ENCODE measurements at places on chromosomes 4 and X. TPM values are rescaled to one million over a fixed set of nuclear protein-coding genes. Genes with fewer than 3 reads are reported as not detected.

PABPC1L2A gene
- 0.23 TPM for total RNA-seq

TKTL1 gene
- 0.91 TPM for total RNA-seq

CT45A3 gene
- total RNA-seq: not detected

MND1 gene
- total RNA-seq: 36.1 TPM

XAGE1A gene
- total RNA-seq: not detected

PPP2R2C gene
- 0.35 TPM for total RNA-seq

GRCh38 chr4:151675411-151675971, 85.3 kb downstream of the GATB start:
- no peak for DNase-seq
- H3K27me3 ChIP-seq: no peaks in the 10 kb centered on the region
- peaks cover 3% of the 10 kb centered on the region for H3K36me3 ChIP-seq
- no peak overlapping the region for H3K4me3 ChIP-seq
- peaks cover 16% of the 10 kb centered on the region for H3K4me1 ChIP-seq

DNA sequence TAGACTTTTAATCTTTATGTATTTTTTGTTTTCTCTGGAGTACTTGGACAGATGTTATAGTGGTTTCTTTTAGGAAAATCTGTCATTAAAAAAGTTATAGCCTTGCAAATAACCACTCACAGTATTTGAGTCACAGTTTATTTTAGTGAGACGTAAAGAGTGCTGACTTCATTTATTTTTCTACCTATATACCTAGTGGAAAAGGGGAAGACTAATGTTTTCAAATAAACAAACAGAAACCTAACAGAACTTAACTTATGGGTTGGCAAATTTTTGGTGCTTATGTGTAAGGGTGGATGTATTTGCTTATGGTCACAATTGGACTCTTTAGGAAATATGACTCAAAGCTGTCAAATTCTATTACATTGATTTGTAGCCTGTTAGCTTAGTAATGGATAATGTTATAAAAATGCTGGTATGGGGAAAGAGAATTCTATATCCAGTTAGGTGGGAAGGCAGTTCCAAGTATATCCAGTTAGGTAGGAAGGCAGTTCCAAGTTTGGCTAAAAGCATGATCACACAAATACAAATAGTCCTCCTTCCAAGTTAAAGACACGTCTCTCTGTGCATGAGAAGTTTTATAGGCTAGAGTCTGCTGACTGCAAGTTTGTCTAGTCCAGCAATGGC, 61.9 kb downstream of the SLC9A6 start:
- no peak overlapping the region for H3K27ac ChIP-seq
- DNase-seq: no peak
- H3K4me1 ChIP-seq: peaks cover 32% of the 10 kb centered on the region
- H3K27me3 ChIP-seq: no peaks in the 10 kb centered on the region

DNA sequence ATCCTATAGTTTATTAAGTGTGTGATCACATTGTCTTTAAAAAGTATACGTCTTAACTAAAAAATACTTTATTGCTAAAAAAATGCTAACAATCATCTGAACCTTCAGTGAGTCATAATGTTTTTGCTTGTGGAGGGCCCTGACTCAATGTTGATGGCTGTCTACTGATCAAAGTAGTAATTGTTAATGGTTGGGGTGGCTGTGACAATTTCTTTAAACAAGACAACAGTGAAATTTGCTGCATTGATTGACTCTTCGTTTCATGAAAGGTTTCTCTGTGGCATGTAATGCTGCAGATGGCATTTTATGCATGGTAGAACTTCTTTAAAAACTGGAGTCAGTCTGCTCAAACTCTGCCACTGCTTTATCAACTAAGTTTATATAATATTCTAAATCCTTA, 101.4 kb upstream of the IL15 start:
- no peaks in the 10 kb centered on the region for H3K4me1 ChIP-seq
- peaks cover 7% of the 10 kb centered on the region for H3K36me3 ChIP-seq
- no peak for DNase-seq
- H3K27ac ChIP-seq: no peak overlapping the region

- H3K4me3 ChIP-seq: no peak overlapping the region
- H3K27ac ChIP-seq: no peak overlapping the region
- H3K36me3 ChIP-seq: peaks cover 11% of the 10 kb centered on the region
- no peaks in the 10 kb centered on the region for H3K27me3 ChIP-seq
- no peak for DNase-seq
- peaks cover 69% of the 10 kb centered on the region for H3K4me1 ChIP-seq
Measured at GRCh38 chr4:102815981-102816380, 11.4 kb downstream of the UBE2D3 start.

DNA sequence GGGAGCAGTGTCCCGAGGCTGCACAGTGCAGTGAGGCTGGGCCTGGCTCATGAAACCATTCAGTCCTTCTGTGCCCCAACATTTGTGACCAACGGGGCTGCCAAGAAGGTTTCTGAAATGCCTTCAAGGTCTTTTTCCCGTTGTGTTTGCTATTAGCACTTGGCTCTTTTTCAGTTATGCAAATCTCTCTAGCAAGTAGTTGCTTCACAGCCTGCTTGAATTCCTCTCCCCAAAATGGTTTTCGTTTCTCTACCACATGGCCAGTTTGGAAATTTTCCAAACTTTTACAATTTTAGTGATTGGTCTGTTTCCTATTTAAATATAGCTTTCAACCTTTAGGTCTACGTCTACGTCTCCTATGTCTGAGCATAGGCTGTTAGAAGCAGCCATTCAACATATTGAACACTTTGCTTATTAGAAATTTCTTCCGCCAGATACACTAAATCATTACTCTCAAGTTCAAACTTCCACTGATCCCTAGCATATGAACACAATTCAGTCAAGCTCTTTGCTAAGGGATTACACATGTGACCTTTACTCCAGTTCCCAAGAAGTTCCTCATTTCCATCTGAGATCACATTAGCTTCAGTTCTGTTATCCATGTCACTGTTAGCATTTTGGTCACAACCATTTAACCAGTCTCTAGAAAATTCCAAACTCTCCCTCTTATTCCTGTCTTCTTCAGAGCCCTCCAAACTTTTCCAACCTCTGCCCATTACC, 901.8 kb downstream of the GLUD2 start:
- H3K4me1 ChIP-seq: no peaks in the 10 kb centered on the region
- H3K27me3 ChIP-seq: no peaks in the 10 kb centered on the region
- peaks cover 4% of the 10 kb centered on the region for H3K36me3 ChIP-seq
- no peak overlapping the region for H3K27ac ChIP-seq
- no peak for DNase-seq
- H3K4me3 ChIP-seq: no peak overlapping the region

DNA sequence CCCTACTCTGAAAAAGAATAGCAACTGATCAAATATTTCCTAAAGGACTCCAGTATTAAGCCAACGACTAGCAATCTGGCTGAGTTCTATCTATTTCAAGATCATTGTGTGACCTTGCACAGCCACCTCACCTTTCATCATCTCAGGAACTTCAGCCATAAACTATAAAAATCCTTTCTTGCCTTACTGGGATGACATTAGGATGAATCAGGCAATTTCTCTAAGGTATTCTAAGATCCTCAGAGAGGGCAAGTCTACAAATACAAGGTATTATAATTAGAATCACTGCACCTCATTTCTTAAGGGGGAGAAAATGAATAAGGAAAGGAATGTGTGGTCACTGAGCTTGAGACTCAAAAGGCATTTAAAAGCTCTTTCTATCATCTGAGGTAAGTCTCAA, 152.6 kb downstream of the GRIA3 start:
- H3K36me3 ChIP-seq: peaks cover 3% of the 10 kb centered on the region
- DNase-seq: no peak
- no peaks in the 10 kb centered on the region for H3K4me1 ChIP-seq
- no peak overlapping the region for H3K4me3 ChIP-seq
- H3K27me3 ChIP-seq: no peaks in the 10 kb centered on the region
- H3K27ac ChIP-seq: no peak overlapping the region

DNA sequence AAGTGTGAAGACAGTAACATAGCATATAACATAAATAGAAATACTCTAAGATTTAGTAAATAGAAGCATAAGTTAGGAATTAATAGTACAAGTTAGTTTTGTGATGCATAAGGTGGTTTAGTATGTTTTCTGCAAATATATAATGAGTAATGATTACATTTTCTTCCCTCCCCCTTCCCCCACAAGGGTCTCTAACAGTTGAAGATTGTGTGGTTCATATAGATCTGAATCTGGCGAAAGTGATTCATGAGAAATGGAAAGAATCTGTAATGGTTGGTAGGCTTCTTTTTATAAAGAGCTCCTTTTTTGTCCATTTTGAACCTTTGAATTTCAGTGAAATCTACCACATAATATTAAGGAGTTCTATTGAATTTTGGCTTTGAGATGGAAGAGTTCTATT, 66.3 kb downstream of the N4BP2 start:
- H3K4me3 ChIP-seq: no peak overlapping the region
- no peaks in the 10 kb centered on the region for H3K27me3 ChIP-seq
- H3K27ac ChIP-seq: no peak overlapping the region
- no peak for DNase-seq

GRCh38 chrX:18873189-18873791, 110.6 kb downstream of the PHKA2 start:
- no peak for DNase-seq
- no peaks in the 10 kb centered on the region for H3K27me3 ChIP-seq
- no peaks in the 10 kb centered on the region for H3K36me3 ChIP-seq
- no peak overlapping the region for H3K4me3 ChIP-seq
- no peaks in the 10 kb centered on the region for H3K4me1 ChIP-seq
- H3K27ac ChIP-seq: no peak overlapping the region

- DNase-seq: no peak
- no peaks in the 10 kb centered on the region for H3K36me3 ChIP-seq
- no peaks in the 10 kb centered on the region for H3K27me3 ChIP-seq
- H3K4me1 ChIP-seq: peaks cover 26% of the 10 kb centered on the region
- no peak overlapping the region for H3K4me3 ChIP-seq
Measured at GRCh38 chrX:39957816-39958566, 139.8 kb downstream of the BCOR start.

- DNase-seq: no peak
- H3K4me1 ChIP-seq: peaks cover 26% of the 10 kb centered on the region
- H3K27ac ChIP-seq: peak overlapping the region; percentile 57
- H3K4me3 ChIP-seq: no peak overlapping the region
- no peaks in the 10 kb centered on the region for H3K27me3 ChIP-seq
- peaks cover 27% of the 10 kb centered on the region for H3K36me3 ChIP-seq
Measured at GRCh38 chrX:56803850-56804681, 75.0 kb downstream of the NBDY start.

GRCh38 chr4:924107-925096, 7.7 kb downstream of the GAK start:
- peaks cover 13% of the 10 kb centered on the region for H3K4me1 ChIP-seq
- H3K27me3 ChIP-seq: no peaks in the 10 kb centered on the region
- H3K27ac ChIP-seq: no peak overlapping the region
- DNase-seq: no peak

- peak; percentile 61 for DNase-seq
- H3K27ac ChIP-seq: peak overlapping the region; percentile 52
- H3K4me3 ChIP-seq: peak overlapping the region; percentile 10
- H3K36me3 ChIP-seq: no peaks in the 10 kb centered on the region
Measured at GRCh38 chrX:22135994-22136684, 104.0 kb downstream of the PHEX start.
